ENCODE measurements at places on chromosomes 3 and 15.

DNA sequence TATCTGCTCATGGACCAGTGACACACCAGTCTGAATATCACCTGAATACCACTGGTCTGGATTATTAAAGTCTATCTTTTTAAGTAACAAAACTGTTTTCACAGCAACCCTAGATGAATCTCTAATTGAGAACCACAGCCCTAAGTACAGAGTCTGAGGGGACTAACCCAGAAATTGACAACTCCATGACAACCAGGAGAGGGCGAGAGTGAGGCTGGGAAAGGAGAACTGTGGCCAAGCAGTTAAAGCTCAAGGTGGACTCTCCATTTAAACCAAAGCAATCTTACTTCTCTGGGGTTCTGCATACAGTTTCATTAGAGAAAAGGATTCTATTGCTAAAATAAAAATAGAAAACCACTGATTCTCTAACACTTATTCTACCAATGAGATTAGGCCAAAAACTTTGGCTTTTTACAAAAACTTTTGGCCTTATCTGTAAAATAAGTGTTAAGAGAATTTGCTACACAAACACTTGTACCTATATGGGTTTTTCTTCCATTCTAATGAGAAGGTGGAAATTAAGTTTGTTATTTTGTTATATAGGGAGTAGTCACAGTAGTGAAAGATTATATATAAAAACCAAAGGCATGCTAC lies 11.4 kb downstream of the NEK10 start:
- DNase-seq: no peak

DNA sequence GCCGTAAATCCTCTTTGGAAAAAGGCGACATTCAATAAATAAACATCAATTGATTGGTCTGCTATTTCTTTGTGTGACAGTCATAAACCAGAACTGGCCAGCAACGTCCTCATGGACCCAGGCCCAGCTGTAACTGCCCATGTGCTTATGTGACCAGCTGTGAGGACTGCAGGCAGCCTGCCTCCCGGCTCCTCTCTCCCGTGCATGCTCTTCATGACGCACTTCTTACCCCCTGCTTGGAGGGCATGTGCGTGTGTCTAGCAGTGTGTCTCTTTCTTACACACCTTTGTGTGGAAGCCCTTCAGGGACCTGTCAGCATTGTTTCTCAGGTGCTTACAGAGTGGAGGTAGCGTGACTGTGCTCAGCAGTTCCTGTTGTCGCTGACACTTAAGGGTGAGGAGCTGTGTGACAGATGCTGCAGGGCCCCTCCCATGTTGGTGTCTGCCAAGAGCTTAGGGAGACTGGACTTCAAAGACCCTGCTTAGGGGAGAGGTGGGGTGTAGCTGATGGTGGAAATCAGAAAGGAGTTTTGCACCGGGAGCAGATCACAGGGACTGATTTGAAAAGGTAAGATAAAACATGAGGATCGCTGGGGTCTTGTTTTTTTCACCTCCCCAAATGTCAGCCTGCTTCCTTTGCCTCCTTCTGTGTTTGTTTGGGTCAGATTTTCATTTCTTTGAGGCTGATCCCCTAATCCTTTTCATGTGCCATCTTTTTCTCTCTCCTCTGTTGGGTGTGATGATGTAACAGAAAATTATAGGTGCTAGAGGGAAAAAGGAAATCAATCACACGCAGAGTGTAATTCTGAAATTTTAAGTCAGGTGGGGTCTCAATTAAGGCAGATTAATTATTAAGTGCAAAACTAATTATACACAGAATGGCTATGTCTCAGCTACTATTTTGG lies 2.1 kb downstream of the PODXL2 start:
- DNase-seq: no peak

GRCh38 chr15:37921527-37922385 lies 12.7 kb upstream of the TMCO5A start:
- DNase-seq: no peak

DNA sequence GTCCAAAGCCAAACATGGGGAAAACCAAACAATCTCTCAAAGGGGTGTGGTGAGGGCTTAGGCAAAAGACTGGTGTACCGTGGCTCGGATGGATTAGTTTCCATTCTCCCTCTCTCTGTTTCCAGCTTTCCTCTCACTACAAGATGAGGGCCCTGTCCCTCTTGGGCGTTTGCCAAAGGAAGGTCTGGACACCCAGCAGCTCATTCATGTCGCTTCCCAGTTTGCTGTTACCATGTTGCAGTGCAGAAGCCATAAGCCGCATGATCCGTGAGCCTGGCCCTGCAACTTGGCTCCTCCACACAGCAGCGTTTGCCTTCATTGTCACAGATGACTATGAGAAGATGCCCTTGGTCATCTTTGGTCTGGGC lies 92.2 kb downstream of the APBA2 start:
- no peak for DNase-seq

GRCh38 chr3:33083958-33084357 lies 13.0 kb downstream of the GLB1 start:
- no peak for DNase-seq

- DNase-seq: no peak
Measured at GRCh38 chr3:30350011-30350410, 256.4 kb upstream of the TGFBR2 start.

DNA sequence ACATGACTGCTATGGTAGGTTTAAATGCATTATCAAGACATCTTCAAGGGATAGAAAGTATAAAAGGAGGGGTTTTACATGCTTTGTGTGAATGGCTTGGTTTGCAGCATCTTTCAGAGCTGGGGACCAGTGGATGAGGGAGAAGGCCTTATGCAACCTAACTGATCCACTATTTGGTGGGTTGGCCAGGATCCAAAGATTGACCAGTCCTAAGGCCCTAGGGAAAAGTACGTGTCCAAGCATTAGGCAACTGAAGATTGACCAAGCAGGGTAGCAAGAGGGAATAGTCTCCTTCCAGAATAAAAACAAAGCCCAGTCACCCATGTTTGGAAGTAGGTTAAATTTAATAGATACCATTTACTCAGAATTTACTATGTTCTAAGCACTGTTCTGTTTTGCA lies 509.3 kb downstream of the EPHB1 start:
- no peak for DNase-seq

DNA sequence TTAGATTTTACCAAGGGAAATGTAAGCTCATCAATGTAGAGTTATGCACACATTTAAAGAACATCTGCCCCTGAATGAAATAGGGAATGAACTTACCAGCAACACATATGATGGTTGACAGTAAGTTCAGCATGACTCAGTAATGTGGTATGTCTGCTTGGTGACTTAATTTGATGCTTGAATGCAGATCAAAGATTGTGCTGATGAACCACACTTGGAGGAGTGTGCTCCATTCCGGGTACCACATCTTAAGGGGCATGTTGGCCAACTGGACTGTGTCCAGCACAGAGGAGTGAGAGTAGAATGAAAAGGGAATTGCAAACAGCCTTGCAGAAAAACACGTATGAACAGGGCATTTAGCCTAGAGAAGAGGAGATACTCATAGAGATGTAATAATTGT lies 171.0 kb upstream of the RARB start:
- DNase-seq: no peak

- DNase-seq: no peak
Measured at GRCh38 chr3:122727294-122727693, 46.7 kb downstream of the PARP14 start.

GRCh38 chr15:70566047-70566835 lies 197.1 kb downstream of the UACA start:
- no peak for DNase-seq

DNA sequence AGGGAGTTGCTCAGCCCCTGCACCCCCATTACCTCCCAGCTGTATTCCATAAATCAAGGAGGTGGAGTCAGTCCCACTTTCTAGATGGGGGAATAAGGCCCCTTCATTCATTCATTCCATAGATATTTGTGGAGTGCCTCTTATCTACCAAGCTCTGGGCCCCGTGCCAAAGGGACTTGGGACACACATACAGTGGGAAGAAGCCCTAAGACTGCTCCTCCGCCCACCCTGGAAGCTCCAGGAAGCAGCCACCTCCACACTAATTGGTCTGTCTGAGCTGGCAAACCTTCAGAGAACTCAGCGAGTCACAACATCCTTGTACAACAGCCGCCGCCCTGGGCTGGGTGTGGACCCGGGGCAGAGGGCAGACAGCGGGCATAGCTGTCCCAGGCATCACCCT lies 6.4 kb downstream of the STRA6 start:
- no peak for DNase-seq

GRCh38 chr3:42262525-42262924 lies 3.5 kb downstream of the CCK start:
- DNase-seq: no peak

- no peak for DNase-seq
Measured at GRCh38 chr3:138539352-138539751, 54.7 kb downstream of the CEP70 start.

DNA sequence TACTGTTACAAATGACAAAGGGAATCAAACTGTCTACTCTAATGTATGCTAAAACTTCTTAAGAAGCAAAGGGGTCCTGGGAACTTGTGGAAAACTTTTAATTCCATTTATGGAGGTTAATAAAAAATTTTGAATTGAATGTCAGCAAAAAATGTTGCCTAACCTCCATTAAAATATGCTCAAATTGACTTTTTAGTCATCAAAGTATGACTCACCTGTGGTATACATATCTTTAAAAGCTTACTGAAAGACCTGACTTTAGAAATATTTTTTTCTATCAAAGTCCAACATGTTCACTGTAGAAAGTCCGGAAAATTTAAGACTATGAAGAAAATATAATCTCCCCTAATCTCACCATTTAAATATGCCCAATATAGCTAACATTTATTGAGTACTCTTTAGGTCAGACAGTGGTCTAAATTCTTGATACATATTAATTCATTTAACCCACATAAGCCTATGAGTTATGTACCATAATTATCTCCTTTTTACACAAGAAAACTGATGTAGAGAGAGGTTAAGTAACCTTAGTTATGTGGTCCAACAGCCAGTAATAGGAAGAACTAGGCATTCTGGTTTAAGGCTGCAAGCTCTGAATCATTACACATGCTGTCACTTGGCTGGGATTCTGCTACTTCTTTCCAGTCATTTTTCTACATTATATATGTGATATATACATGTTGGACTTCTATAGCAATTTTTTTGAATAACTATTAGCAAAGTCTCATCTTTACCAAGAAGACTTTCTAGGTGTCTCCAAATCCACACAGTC lies 83.6 kb downstream of the PDZRN3 start:
- no peak for DNase-seq

- DNase-seq: no peak
Measured at GRCh38 chr3:122030381-122031122, 8.5 kb upstream of the ILDR1 start.

DNA sequence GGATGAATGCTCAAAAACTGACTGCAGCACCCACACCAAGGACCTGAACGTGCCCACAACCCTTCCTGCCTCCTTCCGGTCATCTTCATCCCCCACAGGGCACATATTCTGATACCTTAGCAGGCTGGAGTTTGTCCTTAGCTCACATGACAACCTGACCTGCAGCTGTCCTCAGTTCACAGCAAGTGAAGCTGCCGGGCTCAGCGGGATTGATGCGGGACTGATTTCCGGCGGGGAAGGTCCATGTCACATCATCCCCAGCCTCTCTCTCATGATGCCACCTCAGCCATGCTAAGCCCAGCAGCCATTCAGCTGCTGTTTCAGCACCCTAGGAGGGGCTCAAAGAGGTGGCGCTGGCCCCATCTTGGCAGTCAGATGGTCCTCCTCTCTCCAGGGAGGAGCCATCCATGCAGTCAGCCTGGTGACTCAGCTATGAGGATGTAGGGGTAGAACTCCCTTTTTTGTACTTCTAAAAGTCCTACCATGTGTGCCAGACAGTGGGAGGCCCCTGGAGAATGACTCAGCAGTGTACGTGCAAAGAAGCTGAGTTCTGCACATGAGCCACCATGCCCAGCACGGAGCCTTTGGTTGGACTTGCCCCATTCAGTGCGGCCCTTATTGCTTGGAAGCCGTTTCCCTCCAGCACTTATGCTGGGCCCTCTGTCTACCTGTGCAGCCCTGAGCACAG lies 9.5 kb downstream of the CA12 start:
- DNase-seq: no peak

- no peak for DNase-seq
Measured at GRCh38 chr3:81216192-81216591, 545.3 kb downstream of the GBE1 start.

DNA sequence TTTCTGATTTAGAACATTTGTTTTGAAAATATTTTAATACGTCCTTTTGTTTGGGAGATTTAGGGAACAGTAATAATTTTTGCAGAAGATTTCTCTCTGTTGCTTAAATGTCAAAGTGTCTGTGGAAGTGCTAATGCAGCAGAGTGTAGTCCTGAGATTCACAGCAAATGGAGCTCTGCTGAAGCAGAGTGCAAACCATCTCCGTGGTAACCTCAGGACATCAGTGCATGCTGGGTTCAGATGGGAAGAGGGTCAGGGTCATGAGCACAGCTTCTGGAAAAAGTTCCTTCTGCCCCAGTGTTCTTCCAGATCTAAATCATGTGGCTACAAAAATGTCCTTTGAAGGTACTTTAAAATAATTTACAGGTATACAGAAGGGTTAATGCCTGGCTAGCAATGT lies 39.9 kb upstream of the SLC9A9 start:
- DNase-seq: no peak

DNA sequence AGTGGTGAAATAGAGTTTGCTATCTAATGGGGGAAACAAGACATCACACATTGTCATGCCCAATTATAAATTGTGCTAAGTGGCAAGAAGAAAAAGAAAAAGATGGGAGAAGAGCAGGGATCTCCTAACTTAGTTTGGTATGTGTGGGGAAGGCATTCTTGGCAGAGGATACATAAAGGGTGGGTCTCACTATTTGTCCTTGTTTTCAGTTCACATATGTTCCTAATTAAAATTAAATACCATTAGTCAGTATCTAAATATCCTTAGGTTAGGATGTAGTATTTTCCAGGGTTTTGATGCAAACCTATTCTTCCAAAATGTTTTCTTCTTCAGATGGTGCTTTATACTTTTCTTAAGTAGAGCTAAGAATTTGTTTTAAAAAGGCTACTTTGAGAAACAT lies 173.7 kb downstream of the B3GALNT1 start:
- no peak for DNase-seq
